Fibroblast of mammary gland (primary cell): ENCODE measurements at places on chromosomes 11 and 22.

- no peak for DNase-seq
These were observed 33.2 kb downstream of the HIKESHI start for GRCh38 chr11:86335131-86335767.

GRCh38 chr11:78277314-78277994 is 88.7 kb downstream of the USP35 start:
- no peak for DNase-seq

- no peak for DNase-seq
These were observed 45.7 kb upstream of the TSPAN18 start for GRCh38 chr11:44680982-44681597.

- DNase-seq = no peak
These were observed 433.0 kb downstream of the INSC start for GRCh38 chr11:15547685-15548084.

GRCh38 chr11:17907046-17907445 is 105.8 kb downstream of the SERGEF start:
- no peak for DNase-seq

- DNase-seq = no peak
These were observed 60.1 kb upstream of the MPEG1 start for GRCh38 chr11:59272771-59273372.

DNA sequence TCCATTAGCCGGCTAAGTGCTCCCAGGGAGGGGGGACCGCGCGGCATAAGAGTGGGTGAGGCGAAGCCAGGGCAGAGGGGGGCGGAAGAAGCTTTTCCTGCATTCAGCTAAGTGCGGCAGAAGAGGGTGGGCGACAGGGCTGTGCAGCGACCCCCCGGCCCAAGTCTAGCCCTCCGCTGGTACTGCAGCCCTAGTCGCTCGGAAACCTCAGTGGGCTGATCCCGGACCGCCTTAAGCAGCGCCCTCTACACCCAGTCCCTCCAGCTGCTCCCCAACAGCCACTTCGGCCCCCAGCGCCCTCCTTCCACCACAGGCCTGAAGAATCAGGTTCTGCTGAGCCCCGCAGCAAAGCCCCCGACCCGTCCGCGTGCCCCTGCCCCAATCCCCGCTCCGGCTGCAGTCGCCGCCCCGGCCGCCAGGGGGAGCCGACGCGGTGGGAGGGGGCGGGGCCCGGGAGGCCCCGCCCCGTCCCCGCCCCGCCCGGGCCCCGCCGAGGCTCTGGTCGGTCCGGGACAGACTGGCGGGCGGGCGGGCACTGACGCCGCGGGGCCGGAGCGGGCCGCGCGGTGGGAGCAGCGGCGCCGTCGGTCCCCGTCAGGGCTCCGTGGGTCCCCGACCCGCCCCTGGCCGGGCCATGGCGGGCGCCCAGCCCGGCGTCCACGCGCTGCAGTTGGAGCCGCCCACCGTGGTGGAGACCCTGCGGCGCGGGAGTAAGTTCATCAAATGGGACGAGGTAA is at the start of gene PLCB3:
PLCB3 (plus strand) TSS at position 515 of the 737 bp plus-strand sequence; CDS start at position 635, 120 bp downstream.
- DNase-seq = no peak

GRCh38 chr22:29224121-29224858 is 18.6 kb downstream of the EMID1 start:
- no peak for DNase-seq

DNA sequence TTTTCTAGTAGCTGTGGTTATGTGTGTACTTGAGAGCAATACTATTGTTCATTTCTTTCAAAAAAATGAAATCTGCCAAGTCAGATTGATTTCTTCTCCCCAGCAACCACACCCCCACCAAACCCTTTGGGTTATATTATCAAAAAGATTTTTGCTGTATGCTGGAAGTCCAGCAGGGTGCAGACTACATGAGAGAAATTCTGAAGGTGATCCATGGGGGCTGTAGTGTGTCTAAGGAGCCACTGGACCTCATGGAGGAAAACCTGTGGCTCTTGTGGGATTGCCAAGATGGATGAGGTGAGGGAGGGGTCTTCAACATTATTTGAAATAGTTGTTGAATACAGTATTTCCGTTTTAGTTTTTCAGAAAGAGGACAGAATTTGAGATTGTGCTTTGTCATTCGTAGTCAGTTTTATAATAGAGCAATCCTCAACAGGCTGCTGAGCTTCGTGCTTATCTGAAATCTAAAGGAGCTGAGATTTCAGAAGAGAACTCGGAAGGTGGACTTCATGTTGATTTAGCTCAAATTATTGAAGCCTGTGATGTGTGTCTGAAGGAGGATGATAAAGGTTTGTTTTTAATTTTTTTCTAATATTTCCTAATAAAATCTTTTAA is 3.1 kb downstream of the EIF3M start:
- DNase-seq = peak; percentile 46

GRCh38 chr22:44128958-44129618 is 51.6 kb upstream of the PARVG start:
- no peak for DNase-seq

- no peak for DNase-seq
These were observed 117.4 kb upstream of the NECTIN1 start for GRCh38 chr11:119846374-119846773.

DNA sequence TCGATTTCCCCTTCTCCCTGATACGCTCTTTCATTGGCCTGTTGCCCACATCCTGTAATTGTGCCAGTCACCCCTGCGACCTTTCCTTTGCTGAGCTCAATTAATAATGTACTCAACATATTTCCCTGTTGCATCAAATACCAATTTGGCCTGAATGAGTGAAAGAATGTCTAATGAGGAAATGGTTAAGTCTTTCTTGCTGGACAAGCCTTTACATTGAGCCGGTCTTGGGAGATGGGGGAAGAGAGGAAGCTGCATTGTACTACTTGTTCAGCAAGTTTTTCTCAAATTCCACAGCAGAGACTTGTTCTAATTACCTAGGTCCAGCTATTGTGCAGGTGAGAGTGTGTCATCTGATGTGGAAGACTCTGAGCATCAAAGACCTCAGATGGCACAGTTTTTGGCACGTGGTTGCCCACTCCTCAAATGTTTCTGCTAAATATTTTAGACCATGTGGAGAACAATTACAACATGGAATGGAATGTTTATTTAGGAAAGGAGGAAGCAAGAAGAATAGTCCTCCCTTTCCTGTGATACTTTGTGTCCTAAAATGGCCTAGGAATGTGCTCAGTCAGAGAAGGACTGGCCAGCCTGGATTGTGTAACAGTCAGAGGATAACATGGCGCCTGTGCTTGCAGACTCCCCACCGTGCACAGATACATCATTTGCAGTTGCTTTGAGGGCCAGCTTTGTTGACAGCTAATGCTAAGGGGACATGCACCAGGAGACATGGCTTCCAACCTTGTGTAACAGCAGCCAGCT is 129.5 kb upstream of the E2F8 start:
- DNase-seq = peak; percentile 96

- peak; percentile 6 for DNase-seq
These were observed 23.5 kb downstream of the SPATA19 start for GRCh38 chr11:133821776-133822175.

- peak; percentile 52 for DNase-seq
These were observed 136.4 kb downstream of the SLC17A6 start for GRCh38 chr11:22474616-22475015.

DNA sequence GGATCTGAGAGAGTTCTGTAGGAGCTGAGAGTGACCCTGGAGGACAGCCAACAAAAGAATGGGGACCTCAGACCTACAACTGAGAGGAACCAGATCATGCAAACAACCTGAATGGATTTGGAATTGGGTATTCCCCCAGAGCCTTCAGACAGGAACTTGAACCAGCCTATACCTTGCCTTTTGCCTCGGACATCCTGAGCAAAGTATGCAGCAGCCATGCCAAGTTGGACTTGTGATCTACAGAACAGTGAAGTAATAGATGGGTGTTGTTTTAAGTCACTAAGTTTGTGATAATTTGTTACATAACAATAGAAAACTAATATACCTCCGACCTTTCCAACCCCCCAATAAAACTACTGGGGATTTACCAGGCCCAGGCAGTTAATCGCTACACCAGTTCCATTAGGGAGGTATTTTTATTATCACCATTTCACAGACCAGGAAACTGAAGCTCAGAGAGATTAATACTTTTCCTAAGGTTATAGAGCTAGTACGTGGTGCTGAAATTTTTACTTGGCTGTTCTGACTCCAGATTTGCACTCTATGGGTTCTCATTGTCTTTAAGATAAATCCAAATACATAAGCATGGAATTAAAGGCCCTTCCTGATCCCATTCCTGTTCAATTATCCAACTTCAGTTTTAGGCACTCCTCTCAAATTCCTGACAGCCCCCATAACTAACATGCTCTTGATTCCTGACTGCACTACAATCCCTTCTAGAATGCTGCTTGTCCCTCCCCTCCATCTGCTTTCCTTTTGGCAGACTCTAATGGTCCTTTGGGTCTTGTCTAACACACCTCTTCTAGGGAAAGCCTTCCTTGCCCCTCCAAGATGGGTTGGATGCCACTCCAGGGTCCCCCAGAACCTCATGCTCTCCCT is 1.7 kb upstream of the RASSF10 start:
- no peak for DNase-seq

DNA sequence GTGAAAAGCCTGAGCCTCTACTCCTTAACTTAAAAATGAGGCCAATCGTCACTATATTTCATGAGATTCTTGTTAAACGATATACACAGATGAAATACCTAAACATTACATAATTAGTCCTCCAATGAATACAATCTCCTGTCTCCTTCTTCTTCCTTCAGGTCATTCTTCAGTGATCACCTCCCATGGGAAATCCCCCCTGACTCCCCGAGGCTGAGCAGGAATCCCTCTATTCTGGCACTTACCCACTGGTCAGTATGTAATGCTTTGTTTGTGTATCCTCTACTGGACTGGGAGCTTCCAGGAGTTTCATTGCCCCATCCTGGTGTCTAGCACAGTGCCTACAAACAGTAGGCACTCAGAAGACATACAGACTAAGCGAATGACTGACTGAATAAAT is 52.3 kb downstream of the RAB38 start:
- DNase-seq = no peak

- DNase-seq = peak; percentile 14
These were observed 619 bp downstream of the MSANTD2 start for GRCh38 chr11:124799348-124800225.

DNA sequence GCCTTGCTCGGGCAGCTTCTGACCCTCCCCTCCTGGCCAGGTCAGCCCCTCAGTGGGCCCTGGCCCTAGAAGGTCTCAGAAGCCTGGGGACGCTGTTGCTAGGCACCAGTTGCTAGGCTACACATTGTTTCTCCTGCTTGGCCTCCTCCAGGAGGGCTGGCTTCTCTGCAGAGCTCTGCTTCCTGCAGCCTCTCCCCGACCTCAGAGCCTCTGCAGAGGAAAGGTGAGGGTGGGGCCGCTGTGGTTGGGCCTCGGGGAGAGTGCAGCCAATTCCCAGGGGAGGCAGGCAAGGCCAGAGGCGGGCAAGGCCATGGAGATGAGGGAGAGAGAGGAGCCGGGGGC is 27.6 kb upstream of the LRRC10B start:
- no peak for DNase-seq

DNA sequence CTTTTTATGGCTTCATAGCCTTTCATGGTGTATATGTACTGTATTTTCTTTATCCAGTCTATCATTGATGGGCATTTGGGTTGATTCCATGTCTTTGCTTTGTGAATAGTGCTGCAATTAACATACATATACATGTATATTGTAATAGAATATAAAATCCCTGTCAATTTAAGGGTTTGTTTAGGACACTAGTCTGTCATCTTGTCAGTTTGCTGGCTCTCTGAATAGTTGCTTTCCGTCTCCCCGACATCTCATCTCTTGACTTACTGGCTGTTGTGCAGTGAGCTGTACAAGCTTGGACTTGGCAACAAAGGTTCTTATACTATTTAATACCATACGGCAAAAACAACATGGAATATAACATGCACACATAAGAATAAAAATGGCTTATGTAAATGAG is 1487.5 kb downstream of the LRRC4C start:
- no peak for DNase-seq

DNA sequence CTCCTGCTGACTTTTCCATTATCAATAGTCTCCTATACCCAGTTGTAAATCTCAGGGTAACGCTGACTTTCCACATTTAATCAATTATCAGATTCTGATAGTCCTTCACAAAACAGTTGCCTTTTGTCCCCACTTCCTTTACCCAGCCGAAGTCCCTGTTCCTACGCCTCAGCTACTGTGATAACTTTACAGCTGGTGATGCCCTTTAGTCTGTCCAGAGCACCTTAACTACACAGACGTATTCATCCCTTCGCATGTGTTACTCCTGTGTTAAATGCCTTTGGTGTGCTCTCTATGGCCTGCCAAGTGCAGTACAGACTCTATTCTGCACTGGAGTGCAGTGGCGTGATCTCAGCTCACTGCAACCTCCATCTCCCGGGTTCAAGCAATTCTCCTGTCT is 20.2 kb downstream of the SSH3 start:
- no peak for DNase-seq

- DNase-seq = no peak
These were observed 31.3 kb downstream of the BCR start for GRCh38 chr22:23211622-23212021.

GRCh38 chr22:49760280-49760629 is 67.4 kb downstream of the BRD1 start:
- DNase-seq = no peak

GRCh38 chr11:114257621-114258558 is 38.3 kb upstream of the NNMT start:
- DNase-seq = peak; percentile 84

DNA sequence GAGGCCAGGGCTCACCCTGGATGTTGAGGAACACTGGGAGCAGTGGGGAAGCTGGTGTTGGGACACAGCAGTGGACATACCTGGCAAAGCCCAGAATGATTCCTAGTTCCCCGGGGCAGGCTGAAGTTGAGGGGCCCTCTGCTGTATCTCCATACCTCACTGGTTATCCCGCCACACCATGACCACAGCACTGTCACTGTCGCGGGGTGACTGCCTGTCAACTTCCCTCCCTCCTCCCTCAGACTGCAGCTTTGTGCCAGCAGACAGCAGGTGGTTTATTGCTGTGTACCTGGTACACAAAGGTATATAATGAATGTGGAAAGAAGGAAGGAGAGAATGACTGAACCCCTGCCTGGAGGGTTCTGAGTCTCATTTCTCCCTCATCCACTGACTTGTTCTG is 318.7 kb downstream of the TMEM135 start:
- no peak for DNase-seq

DNA sequence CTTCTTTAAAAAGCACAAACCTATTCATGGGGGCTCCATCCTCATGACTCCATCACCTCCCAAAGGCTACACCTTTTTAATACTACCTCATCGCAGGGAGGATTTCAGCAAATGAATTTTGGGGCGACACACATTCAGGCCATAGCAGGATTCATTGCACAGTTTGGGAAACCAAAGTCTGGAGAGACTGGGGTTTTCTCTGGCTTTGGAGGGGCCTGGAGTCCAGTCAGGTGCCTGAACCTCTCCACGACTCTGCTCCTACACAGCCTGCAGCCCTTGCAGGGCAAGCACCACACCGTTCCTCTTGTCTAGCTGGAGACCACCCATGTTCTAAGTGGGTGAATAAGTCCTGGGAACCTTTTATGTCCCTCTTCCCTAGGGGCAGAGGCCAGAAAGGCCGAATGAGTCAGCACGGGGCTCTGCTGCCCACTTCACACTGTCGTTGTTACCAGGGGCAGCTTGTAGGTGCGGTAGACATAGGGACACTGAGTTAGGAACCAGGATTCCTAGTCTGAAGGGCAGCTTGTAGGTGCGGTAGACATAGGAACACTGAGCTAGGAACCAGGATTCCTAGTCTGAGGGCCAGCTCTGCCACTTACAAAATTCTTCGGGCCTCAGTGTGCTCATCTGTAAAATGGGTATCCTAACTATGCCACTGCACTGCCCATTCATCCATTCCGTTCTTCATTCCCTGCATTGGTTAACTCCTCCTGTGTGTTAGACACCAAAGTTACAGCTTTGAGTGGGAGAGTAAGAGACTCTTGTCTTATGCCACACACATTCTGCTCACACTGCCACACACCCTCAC is 251.7 kb upstream of the B3GAT1 start:
- DNase-seq = no peak

- no peak for DNase-seq
These were observed 10.0 kb downstream of the IL2RB start for GRCh38 chr22:37139762-37140161.
